ENCODE measurements at places on chromosomes 2 and 18. TPM values are rescaled to one million over a fixed set of nuclear protein-coding genes. Genes with fewer than 3 reads are reported as not detected.

LHCGR gene
- not detected for total RNA-seq

ADCYAP1 gene
- total RNA-seq: not detected

RNF152 gene
- 11.1 TPM for total RNA-seq

SLC38A11 gene
- total RNA-seq: not detected

MAPRE3 gene
- 5.8 TPM for total RNA-seq

SFXN5 gene
- total RNA-seq: 5.2 TPM
